ENCODE measurements at places on chromosomes 2 and 18.

DNA sequence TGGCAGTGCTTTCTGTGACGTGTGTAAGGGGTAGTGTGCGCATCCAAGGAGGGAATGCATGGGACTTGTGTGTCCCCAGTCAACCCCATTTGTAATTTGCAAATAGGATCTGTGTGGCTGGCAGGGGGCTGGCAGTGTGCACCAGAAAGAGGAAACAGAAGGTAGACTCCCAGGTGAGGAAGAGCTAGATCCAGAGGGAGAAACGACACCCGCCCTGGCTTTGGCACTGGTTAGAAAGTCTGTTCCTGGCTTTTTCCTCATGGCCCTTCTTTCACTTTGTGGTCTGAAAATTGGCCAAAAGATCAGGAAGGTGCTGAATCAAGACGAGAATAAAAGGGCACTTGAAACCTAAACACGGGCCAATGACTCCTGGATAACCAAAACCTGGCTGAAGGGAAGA is 33.3 kb downstream of the PRKCE start:
- no peak for DNase-seq

GRCh38 chr2:30191819-30192271 is 39.5 kb upstream of the LBH start:
- no peak for DNase-seq

DNA sequence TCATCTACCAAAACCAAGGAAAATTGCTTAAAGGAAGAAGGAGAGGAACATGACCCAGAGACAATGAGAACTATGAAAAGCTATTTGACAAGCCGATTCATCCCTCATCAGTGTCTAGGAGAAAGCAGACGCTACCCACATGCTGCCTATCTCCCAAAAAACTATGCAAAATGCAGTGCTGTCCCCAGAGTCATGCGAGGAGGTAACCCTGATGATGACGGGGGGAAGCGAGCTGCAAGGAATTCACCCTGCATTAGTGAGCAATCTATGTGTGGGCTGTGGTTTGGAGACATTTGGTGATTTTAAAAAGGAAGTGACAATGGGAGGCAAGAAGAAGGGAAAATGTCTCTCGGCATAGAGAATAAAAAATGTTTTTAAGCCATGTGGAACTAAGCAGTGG is 472.7 kb downstream of the CMPK2 start:
- no peak for DNase-seq

- DNase-seq, result no peak
Measured at GRCh38 chr2:105718846-105719481, 25.7 kb upstream of the NCK2 start.

DNA sequence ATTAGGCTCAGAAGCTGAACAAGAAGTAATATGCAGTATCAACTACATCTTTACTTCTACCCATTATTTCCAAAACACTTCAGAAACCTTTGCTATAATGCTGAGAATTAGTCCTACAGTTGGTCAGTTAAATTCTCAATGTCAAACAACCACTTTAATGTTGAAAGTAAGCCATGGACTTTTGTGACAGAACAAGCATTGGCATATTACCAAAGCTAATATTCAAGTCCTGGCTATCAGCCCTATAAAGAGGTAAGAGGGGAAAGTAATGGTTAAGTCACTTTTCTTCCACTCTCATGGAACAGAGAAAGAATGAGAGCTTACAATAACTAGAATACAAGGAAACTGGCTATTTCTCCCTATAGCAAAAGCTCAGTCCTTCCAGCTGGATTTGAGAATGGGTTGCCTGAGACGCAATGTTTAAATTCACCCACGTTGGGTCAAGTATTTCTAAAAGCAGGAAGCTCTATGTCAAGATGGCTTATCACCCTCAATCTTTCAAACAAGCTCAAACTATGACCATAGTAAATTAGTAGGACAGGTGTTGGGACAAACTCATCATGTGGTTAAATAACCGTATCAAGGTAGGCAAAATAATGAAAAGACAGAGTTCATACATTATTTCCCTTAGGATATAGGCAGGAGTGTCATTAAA is 31.4 kb upstream of the MFSD6 start:
- no peak for DNase-seq

- DNase-seq, result no peak
Measured at GRCh38 chr2:197613509-197613987, 61.8 kb downstream of the RFTN2 start.

- DNase-seq, result no peak
Measured at GRCh38 chr2:172333235-172333977, 94.0 kb upstream of the ITGA6 start.

DNA sequence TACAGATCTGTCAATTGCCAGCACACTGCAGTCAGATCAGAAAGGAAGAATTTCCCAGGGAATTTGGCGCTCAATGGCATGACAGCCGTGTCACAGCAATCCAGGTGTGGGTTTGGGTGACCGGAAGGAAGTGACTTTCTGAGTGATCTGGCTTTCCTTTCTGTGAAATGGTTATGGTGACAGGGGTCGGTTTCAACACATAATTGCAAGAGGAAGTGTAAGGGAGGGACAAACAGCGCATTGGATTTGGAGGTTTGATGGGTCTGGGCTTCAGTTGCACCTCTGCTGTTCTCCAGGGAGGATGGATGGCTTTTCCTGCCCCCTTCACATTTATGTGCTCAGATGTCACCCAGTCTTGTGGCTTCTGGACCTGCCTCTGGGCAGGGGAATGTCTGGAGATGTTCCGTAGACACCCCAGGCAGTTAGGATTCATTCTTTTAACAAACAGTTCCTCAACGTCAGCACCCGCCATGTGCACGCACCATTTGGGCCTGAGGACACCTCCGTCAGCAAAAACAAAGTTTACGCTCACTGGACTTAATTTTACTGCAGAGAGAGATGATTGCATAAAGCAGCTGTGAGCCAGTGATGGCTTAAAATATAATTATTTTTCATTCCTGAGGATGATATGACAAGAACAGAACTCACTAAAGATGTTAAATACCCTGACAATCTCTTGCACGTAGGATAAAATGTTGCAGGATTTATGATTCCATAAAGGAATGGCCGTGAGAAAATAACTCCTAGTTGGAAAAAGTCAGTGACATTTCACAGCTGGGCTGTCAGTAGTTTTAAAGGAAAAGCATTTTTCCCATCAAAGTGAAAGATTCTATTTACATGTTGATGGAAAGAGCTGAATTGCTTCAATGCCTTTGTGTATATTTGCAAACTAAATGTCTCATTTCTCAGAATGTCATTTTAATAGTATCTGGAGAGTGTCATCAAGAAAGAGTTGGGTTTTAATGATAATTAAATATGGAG is 36.9 kb downstream of the MBP start:
- no peak for DNase-seq

DNA sequence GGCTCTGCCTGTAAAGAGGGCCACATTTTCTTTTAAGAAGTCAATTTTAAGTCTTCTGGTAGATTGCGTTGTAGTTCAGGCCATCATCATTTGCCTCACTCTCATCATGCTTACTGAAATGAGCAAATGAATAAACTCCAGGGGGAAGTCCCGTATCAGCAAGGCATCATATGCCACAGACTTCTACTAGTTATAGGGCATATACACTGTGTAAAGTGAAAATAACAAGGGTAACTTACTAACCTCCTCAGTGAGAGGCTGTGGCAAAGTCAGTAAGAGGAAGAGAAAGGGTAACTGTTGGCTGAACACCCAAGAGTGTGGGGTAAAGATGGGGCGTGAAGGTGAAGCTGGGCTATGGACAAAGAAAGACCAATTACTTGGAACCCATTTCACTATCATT is 456.2 kb downstream of the SPAG16 start:
- no peak for DNase-seq

DNA sequence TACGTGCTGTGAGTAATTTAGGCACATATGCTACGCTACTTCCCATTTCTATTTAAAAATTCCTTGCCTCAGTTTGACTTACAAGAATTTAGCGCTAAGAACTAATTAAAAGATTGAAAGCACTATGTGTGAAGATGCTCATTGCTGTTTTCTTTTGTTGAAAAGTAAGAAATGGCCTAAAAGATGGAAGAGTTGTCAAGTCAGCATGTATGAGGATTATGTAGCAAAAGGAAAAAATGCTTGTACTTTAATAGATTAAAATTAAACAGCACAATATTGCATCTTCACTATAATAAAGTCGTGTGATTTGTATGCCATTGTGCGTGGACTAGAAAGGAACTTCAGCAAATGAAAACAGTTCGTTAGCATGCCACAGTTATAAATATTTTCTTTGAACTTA is 77.0 kb downstream of the COX7A2L start:
- no peak for DNase-seq

DNA sequence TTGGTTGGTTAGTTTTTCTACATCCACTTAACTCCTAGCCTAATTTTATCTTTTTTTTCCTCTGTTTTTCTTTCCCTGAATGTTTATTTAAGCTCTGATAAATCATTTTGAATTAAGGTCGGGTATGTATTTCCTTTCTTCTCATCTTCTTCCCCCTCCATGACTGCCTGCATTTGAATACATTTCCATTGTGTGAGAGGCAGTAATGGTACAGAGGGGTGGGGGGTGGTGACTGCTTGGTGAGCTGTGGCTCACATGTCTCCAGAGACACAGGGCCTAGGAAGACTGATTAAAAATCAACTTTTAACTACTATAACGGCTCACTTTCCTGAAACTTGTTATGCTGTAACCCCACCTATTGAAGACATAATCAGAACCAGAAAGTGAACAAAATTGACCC is 58.0 kb downstream of the NEDD4L start:
- DNase-seq, result no peak

DNA sequence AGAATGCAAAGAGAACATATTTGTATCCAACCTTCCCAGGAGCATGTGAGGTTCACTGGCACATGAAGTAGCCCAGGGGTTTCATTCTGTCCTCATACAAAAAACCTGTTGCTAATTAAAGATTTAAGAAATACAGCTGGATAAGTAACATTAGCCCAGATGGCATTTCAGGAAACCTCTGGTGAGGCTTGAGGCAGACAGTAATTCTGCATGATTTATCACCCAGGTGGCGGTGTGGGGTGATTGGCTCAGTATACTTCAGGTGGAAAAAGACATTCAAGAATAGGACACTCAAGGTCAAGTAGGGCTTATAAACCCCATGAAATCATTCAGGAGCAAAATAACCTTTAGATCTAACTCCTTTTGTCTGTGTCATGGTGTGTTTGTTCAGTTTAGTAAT is 237.4 kb downstream of the RNF144A start:
- DNase-seq, result no peak

- DNase-seq, result no peak
Measured at GRCh38 chr2:160299540-160299939, 99.5 kb upstream of the ITGB6 start.

DNA sequence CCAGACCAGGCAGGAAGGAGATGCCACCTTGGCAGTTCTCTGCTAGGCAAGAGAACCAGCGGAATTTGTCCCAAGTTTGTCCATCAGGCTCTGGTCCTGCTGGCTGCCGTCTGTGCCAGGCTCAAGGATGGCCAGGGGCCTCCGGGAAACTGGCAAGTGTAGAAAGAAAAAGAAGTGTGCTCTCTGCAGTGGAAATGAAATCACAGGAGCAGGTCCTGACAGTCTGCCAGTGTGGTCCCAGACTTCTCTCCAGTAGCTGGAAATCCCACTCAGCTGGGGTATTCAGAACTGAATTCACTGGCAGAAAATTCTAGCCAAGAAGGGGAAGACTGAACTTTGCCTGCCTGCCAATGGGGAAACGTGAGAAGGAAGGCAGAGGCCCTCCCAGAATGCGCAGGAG is 91.0 kb downstream of the STPG4 start:
- DNase-seq, result no peak

GRCh38 chr2:125169022-125169763 is 1144.1 kb downstream of the CNTNAP5 start:
- no peak for DNase-seq
